ENCODE measurements at places on chromosomes 4 and X. TPM values are rescaled to one million over a fixed set of nuclear protein-coding genes. Genes with fewer than 3 reads are reported as not detected.

GRCh38 chrX:10529344-10529743 is 91.0 kb downstream of the MID1 start:
- 0 out of 2 replicates have a peak overlapping the region, but pooled peaks have one; percentile 24 for H3K27ac ChIP-seq
- no peaks in the 10 kb centered on the region for H3K36me3 ChIP-seq
- peak; percentile 65 for DNase-seq
- no peak overlapping the region for H3K4me3 ChIP-seq
- H3K27me3 ChIP-seq = no peaks in the 10 kb centered on the region

DNA sequence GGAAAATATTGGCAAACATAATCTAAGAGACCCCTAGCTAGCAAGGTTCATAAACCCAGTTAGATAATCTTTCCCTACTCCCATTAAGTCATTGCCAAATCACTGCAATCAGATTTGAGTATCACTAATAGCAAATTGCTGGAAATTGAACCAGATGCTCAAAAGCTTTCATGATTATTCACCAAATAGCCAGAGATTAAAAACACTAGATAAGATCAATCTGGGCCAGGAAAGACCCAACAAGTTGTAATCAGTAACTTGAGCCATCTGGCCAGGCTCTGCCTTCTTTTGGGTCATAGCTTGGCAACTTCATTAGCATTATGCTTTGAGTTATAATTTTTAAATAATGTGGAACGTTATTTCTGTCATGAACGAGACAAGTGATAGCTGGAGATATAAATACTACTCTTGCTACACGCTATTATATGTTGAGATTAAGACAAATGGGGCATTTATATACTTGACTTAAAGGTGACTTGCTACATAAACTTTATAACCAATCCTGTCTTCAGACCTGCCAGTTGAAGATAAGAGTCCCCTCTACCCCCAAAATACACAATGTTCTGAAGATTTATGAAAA is 196.6 kb upstream of the EDNRA start:
- no peak overlapping the region for H3K27ac ChIP-seq
- H3K36me3 ChIP-seq = no peaks in the 10 kb centered on the region
- no peaks in the 10 kb centered on the region for H3K27me3 ChIP-seq
- H3K4me3 ChIP-seq = no peak overlapping the region
- DNase-seq = no peak

- H3K27ac ChIP-seq = no peak overlapping the region
Measured at GRCh38 chrX:41761169-41761568, 37.2 kb downstream of the GPR82 start.

GRCh38 chrX:142663330-142664095 is 362.2 kb upstream of the SPANXN4 start:
- no peaks in the 10 kb centered on the region for H3K36me3 ChIP-seq
- H3K27ac ChIP-seq = no peak overlapping the region
- no peak for DNase-seq
- no peaks in the 10 kb centered on the region for H3K4me1 ChIP-seq

DNA sequence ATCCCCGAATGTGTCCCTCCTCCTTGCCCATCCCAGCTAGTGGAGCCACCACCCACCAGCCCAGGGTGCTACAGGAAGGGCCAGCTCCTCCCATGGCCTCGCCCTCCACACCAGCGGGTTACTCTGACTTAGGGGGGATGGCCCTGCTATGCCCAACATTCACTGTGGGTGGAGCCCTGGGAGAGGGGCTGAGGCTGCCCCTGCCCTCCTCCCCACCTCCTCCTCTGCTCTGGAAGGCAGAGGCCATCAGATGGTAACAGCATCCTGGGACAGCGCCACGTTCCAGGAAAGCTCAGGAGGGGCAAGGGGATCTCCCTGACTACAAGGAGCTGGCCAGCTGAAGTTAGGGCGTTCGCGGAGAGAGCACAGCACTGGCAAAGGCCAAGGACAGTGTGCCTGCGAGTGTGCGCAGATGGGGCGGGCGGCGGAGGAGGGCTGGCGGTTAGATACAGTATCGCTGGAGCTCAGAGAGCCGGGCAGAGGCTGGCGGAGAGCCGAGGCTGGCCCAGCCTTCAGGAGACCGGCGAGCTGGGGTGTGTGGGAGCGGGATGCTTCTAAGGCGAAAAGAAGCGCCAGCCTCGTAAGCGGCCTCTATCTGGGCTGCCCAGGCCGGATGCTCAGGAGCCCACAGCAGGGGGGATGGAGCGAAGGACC is 1.5 kb downstream of the JAKMIP1 start:
- H3K27me3 ChIP-seq = peaks cover 14% of the 10 kb centered on the region
- no peaks in the 10 kb centered on the region for H3K4me1 ChIP-seq
- DNase-seq = no peak
- no peak overlapping the region for H3K4me3 ChIP-seq
- H3K27ac ChIP-seq = no peak overlapping the region

Gene GAGE1
- not detected for total RNA-seq

Gene IL1RAPL1
- 0.38 TPM for total RNA-seq

All from GM23248 (cell line).